ENCODE measurements at places on chromosomes 4 and X. TPM values are rescaled to one million over a fixed set of nuclear protein-coding genes. Genes with fewer than 3 reads are reported as not detected.

DNA sequence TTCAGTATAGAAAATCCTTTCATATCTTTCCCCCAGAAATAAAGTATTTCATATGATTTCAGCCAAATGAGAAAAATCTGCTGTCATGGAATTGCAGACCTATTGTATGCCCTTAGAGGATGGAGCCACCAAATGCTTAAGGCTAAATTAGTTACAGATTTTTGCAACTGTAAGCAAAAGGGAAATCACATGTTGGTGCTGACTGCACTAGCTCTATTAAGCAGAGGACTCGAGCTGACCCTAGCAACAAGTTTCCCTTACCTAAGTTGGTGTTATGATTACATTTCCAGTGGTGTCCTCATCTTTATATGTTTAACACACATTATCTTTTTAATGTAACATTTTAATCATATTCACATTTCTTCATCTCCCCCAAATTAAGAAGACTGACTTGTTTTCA, 58.3 kb upstream of the DOCK11 start:
- DNase-seq = no peak

- DNase-seq = no peak
Measured at GRCh38 chr4:153539422-153539821, 73.3 kb downstream of the TMEM131L start.

DNA sequence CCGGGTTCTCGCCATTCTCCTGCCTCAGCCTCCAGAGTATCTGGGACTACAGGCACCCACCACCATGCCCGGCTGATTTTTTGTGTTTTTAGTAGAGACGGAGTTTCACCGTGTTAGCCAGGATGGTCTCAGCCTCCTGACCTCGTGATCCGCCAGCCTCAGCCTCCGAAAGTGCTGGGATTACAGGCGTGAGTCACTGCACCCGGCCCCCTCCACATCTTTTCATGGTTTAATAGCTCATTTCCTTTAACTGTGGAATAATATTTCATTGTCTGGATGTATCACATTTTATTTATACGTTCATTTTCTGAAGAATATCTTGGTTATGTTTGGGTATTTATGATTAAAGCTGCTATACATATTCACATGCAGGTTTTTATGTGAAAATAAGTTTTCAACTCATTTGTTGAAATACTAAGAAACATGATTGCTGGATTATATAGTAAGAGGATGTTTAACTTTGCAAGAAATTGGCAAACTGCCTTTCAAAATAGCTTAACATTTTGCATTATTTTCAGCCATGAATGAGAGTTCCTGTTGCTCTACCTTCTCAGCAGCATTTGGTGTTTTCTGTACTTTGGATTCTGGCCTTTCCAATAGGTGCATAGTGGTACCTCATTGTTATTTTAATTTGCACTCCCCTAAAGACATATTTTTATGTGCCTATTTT, 591.9 kb downstream of the TECRL start:
- DNase-seq = no peak

GRCh38 chr4:27714073-27714472, 853.4 kb downstream of the STIM2 start:
- DNase-seq = no peak

GRCh38 chr4:16775411-16776154, 122.9 kb downstream of the LDB2 start:
- no peak for DNase-seq

DNA sequence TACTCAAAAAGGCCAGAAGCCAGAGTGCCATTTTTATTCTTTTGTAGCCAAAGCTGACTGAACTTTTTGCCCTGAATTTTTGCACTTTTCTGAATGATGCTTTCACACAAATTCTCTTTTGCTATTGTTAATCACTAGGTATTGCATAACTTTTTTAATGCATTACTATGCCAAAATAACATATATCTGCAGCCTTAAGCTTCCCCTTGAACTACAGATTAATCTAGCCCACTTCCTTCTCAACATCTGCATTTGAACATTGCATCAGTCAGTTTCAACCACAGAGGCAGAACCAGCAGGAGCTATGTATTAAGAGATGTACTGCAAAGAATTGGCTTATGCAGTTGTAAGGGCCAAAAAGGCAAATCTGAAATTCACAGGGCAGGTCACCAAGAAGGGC, 197.6 kb upstream of the GYPA start:
- DNase-seq = no peak

GRCh38 chr4:139167774-139168444, 9.1 kb downstream of the ELF2 start:
- DNase-seq = no peak

- DNase-seq = no peak
Measured at GRCh38 chrX:74178536-74178935, 125.4 kb upstream of the ZCCHC13 start.

DNA sequence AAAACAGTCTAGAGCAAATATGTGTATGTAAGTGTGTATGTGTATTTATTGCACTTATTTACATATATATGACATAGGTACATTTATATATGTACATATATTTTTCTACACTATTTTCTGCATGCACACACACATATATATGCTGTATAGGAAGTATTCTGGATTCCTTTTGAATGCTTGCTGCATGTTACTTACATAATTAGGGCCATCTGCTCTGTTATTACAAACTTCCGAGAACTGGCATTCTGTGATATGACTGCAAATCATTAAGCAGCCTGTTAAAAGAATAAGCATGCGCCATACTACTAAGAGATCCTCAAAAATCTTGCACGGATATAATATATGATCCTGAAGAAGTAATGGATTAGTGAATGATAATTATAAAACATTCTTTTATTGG, 1157.6 kb upstream of the TENM3 start:
- DNase-seq = no peak

DNA sequence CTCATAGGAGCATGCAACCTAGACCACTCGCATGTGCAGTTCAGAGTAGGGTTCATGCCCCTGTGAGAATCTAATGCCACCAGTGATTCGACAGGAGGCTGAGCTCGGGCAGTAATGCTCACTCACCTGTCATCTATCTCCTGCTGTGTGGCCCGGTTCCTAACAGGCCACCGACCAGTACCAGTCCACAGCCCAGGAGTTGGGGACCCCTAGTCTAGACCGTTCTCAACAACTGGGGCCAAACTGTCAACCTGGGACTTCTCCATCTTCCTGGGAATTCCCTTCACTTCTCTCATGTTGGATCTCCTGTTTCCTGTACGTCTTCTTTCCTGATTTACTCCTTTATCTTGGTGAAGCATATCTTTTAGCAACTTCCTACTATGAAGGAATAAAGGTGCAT, 79.4 kb upstream of the HELT start:
- no peak for DNase-seq

GRCh38 chr4:169968999-169969398, 57.2 kb downstream of the MFAP3L start:
- DNase-seq = no peak

DNA sequence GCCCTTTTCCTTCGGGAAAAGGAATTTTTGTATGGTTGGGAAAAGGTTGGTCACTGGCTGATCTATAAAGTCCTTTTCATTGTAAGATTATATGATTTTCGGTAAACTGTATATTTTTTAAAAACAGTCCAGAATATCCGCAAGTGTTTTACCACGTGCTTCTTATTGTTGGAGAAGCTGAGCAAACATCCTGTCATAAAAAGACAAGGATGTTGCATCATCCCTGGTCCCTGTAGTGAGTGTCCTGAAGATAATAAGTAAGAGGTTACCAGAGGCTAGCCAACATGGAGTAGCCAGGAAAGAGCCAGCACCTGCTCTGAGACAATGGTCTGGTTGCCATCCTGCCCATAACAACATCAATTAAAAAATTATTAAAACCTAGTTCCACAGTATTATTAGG, 5.1 kb downstream of the CXCL9 start:
- no peak for DNase-seq

DNA sequence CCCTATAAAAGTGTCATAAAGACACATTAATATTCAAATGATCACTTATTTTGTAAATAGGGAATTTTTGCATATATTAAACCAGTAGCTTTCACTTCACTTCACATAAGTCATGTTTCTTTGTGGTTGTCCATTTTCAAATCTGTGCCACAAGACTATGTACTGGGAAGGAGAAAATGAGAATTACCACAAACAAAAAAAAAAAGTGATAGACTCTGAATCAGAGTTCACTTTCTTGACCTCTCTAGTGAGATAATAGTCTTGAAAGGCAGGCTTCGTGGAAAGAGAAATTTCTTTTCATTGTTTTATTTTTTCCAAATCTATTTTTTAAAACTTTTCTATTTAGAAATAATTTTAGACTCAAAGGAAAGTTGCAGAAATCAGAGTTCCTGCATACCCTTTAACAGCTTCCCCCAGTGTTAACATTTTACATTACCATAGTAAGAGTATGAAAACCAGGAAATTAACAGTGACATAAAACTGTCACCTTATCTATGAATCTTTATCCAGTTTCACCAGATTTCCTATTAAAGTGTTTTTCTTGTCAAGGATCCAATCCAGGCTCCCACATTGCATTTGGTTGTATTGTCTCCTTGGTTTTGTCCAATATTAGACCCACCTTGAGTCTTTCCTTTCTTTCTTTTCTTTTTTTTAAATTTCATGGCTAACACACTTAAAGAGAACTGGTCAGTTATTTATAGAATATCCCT, 215.4 kb upstream of the PGRMC2 start:
- DNase-seq = no peak

DNA sequence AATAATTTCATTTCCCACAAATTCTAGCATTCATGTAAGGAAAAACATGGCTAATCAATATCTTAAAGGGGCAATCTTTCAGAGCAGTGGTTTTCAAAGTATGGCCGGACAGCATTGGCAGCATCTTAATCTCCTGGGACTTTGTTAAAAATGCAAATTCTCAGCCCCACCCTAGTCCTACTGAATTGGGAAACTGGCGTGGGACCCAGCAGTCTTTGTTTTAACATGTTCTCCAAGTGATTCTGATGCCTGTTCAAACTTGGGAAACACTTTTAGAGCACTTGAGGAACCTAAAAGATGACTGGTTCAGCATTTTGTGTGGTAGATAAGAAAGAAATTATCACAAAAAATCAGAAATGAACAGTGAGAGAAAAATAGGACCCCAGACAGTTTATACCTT, 65.7 kb downstream of the ZFX start:
- no peak for DNase-seq

GRCh38 chrX:23332101-23332887, 2.4 kb upstream of the PTCHD1 start:
- DNase-seq = no peak

GRCh38 chrX:132757066-132757623, 201.3 kb downstream of the HS6ST2 start:
- no peak for DNase-seq

DNA sequence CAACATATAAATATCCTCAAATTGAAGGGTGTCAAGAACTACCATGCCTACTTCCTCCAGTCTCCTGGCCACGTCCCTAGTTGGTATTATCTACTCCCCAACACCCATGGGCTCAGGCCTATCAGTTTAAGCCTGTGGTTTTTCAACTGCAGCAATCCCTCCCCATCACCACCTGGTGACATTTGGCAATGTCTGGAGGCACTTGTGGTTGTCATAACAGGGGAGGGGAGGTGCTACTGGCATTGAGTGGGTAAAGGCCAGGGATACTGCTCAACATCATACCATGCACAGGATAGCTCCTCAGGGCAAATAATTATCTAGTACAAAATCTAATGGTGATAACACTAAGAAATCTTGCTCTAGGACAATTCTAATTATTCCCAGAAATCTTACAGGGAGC, 95.3 kb downstream of the COMMD8 start:
- DNase-seq = no peak

DNA sequence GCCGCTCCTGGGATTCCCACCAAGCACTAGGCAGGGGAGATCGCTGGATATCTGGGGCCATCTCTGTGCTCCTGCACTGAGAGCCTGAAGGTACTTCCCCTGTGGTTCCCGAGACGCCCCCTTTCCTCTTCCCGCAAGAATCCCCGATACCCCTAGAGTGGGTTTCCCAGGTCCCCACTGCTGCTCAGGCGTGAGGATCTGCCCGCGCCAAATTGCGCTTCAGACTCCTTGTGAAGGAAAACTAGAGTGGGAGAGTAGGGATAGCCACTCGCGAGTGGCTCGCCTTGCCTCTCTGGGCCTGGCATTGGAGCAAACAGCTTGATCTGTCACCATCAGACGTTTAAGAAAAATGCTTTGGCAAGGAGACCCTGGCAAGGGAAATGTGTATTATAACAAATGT, 1.5 kb downstream of the IL1RAPL2 start:
- DNase-seq = no peak

Gene PARM1
- not detected for total RNA-seq

Gene VCX2
- total RNA-seq = not detected

Gene ARSJ
- total RNA-seq = not detected
